ENCODE measurements at places on chromosomes 7 and 10.

DNA sequence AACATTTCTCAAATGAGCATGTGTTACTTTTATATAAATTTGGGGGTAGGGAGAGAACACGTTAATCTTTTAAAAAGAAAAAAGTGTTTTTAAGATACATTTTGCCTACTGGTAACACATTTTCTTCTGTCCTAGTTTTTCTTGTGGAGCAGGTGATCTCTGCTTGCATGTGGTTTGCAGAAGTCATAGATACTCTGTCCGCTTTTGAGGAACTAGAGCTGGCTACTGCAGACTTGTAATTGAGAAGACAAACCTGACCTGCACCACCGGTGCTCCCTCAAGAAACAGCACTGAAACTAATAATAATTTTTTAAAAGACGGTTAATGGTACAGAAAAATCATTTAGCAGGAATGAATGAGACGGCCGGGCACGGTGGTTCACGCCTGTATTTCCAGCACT is 243.1 kb downstream of the KIAA1217 start:
- no peak for DNase-seq

GRCh38 chr7:70694434-70694970 is 437.4 kb upstream of the GALNT17 start:
- no peak for DNase-seq

- DNase-seq: no peak
Measured at GRCh38 chr7:157751951-157752673, 415.3 kb downstream of the DNAJB6 start.

GRCh38 chr7:127251036-127251464 is 1.7 kb downstream of the GRM8 start:
- no peak for DNase-seq

DNA sequence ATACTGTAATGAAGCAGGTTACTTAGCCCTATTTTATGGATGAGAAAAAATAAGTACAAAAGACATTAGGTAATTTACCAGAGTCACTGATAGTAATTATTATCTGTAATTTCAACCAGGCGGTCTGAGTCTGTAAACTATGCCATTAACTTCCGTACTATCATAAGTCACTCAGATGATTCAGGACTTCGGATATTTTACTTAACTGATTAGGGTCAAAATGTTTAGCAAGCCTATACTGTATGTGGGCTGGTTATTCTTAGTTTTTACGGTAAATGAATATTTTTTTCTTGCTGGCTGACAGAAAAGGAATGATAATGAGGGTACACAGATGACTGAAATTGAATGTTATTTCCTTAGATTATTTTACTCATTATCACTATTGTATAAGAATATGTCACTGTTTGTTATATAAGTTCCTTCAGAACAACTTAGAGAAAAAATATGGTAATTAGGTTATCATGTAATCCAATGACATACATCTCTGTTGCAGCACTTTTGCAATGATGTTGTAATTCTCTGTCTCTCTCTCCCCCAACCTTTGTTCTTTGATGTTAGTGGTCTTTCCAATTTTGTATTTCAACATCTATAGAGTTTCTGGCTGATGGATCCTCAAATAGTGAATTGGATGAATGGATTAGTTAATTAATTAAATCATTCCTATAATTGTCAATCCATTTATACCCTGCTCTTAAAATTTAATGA is 165.6 kb downstream of the ZEB1 start:
- DNase-seq: no peak

- DNase-seq: no peak
Measured at GRCh38 chr7:33459340-33459751, 330.0 kb downstream of the BBS9 start.

DNA sequence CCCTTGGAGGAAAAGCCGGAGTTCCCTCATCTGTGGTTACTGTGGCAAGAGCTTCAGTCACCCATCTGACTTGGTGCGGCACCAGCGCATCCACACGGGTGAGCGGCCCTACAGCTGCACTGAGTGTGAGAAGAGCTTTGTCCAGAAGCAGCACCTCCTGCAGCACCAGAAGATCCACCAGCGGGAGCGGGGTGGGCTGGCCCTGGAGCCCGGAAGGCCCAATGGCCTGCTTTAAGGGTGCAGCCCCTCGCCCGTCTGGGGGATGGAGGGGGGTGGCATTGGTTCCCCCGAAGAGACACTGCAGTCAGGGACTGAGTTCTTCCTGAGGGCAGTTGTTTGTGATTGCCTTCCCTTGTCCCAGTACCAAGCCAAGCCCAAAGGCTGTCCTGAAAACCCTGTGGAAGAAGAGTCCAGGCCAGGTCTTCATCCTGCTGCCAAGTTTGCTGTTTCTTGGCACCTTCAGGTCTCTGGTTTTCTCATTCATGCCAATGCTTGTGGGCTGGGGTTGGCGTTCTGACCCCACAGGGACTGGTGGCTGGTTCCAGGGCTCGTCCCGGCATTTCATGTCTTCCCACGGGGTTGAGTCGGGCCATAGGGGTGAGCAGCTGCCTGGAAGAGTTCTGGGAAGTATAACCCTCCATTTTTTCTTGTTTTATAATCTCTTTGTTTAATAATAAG is 7.7 kb upstream of the ZNF783 start:
- no peak for DNase-seq

GRCh38 chr10:62842983-62843382 is 26.8 kb upstream of the EGR2 start:
- DNase-seq: no peak

GRCh38 chr10:28684986-28685580 is 7.8 kb downstream of the BAMBI start:
- DNase-seq: no peak

Measured in NCI-H187 treated with DMSO at 0.1 percent for 48 hours (cell line).